ENCODE measurements at places on chromosomes 1 and 21. TPM values are rescaled to one million over a fixed set of nuclear protein-coding genes. Genes with fewer than 3 reads are reported as not detected.
A peak's percentile ranks its signal among the peaks of the same experiment; 100 is the strongest.

The ATP1A2 gene
- 154 TPM for total RNA-seq

The PRAMEF20 gene
- total RNA-seq = not detected

The FAM177B gene
- total RNA-seq = not detected

The SPRR1B gene
- not detected for total RNA-seq

The PADI2 gene
- total RNA-seq = 1.4 TPM

The TXNIP gene
- total RNA-seq = 213 TPM

The LEMD1 gene
- total RNA-seq = 79.0 TPM

The USP33 gene
- 88.8 TPM for total RNA-seq

The LIPI gene
- total RNA-seq = not detected

The FABP3 gene
- total RNA-seq = 0.93 TPM

DNA sequence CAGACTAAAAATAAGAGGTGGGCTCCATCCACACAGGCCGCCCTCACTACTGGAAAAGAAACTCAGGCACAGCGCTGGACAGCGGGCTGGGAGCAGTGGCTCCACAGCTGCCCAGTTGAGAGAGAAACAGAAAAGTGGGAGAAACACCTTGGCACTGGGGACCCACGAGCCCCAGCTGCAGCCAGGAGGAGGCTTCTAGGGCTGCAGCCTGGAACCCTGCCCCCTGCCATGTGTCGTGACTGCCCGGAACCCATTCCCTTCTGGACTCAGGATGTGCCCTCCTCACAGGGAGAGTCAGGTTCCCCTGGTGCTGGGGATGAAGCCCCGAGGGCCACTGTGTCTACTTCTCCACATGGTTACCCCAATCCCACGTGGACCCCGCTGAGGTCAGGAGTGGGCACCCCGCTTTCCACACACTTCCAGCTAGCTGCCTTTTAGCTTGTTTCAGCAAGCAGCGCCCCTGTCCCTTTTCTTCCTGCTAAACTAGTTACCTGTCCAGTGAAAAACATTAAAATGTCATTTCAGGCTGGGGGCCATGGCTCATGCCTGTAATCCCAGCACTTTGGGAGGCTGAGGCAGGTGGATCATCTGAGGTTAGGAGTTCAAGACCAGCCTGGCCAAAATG is 35.9 kb downstream of the PARP1 start:
- DNase-seq = no peak

- DNase-seq = no peak
Measured at GRCh38 chr1:243793298-243793697, 56.7 kb downstream of the AKT3 start.

- DNase-seq = no peak
Measured at GRCh38 chr1:156947818-156948525, 27.5 kb downstream of the LRRC71 start.

GRCh38 chr1:9475061-9475627 is 64.1 kb upstream of the SLC25A33 start:
- DNase-seq = no peak

- no peak for DNase-seq
Measured at GRCh38 chr1:11886986-11887665, 28.4 kb upstream of the NPPB start.

DNA sequence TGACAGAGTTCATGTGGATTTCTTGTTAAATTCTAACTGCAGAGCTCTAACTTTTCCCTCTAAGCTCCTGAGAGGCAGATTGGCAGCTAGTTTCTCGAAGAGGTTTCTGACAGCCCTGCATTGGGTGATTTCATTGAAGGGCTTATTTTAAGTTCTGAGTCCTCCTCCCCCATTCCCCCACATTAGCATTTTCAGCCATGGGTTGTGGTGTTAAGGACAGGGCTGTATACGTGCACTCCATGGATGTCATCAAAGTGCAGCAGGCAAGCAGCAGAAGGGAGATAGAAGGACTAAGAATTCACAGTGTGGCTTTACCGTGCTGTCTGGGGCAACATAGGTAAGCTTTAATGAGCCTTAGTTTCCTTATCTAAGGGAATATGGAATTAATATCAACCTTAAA is 19.0 kb downstream of the CRYZ start:
- DNase-seq = no peak

- no peak for DNase-seq
Measured at GRCh38 chr1:63873751-63874150, 99.9 kb downstream of the ROR1 start.

GRCh38 chr1:201180141-201180540 is 10.5 kb upstream of the IGFN1 start:
- no peak for DNase-seq

GRCh38 chr1:176815621-176816020 is 348.9 kb downstream of the ASTN1 start:
- no peak for DNase-seq

- DNase-seq = peak; percentile 57
Measured at GRCh38 chr1:2050793-2051682, 827 bp downstream of the PRKCZ start.

DNA sequence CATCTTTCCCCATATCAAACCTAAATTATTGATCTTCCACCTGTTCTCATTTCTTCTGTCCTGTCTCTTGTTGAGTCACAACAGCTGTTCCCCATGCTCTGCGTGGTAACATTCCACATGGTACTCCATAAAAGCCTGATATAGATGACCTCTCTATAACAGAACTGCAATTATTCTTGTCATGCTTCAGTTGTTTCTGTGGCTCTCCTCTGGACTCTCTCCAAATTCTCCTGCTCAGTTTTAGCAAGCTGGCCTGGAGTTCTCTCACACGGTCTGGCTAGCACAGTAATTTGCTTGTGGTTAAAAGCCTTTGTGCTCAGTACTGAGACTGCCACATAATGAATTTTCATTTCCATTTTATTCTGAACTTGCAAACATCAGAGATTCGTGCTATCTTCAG is 10.6 kb upstream of the LRRC39 start:
- DNase-seq = no peak

- no peak for DNase-seq
Measured at GRCh38 chr1:88239205-88239604, 444.9 kb upstream of the PKN2 start.

- DNase-seq = no peak
Measured at GRCh38 chr21:38417726-38418125, 80.6 kb downstream of the ERG start.

DNA sequence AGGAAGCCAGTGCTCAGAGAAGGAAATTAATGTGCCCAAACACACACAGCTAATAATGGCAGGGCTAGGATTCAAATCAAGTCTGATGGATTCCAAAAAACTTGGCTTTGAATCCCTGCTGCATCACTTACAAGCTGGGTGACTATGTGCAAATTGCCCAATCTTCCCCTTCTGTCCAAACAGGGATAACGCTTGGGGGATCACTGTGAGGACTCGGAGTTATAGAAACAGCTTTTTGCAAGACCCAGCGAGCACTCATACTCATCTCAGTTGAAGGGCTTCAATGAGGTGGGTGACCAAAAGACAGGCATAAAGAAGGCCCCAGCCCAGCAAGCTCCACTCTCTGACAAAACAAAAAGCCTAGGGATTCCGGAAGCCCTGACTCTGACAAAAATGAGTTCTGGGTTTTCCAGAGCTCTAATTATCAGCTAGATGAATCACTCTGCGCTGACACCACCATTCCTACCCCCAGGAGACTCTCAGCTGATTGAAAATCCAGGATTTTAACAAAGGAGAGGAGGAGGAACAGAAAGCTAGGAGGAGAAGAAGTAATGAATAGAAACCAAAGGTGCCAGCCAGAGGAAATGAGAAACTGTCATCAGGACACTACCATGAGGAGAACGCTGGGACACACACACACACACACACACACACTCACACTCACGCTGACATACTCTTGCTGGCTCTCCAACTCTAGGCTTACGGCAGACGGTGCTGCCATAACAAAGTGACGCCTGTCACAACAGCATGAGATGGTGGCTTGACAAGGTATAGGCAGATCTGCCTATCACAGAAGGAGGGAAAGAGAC is 1.6 kb upstream of the STK40 start:
- DNase-seq = peak; percentile 39

- DNase-seq = peak; percentile 98
Measured at GRCh38 chr1:9823943-9824701, at the start of gene CLSTN1. CLSTN1 (minus strand) TSS chr1:9823965; CDS start chr1:9823733, 232 bp downstream.

DNA sequence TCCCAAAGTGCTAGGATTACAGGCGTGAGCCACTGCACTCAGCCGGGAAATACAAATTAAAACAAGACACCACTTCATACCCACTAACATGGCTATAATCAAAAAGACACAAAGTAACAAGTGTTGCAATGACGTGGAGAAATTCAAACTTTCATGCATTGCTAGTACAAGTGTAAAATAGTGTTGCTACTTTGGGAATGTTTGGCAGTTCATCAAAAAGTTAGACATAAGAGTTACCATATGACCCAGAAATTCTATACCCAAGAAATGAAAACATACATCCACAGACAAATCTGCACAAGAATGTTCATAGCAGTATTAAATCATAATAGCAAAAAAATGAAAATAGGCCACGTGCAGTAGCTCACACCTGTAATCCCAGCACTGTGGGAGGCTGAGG is 16.4 kb downstream of the FOXJ3 start:
- no peak for DNase-seq

GRCh38 chr1:76510672-76511557 is 356.4 kb upstream of the ST6GALNAC5 start:
- DNase-seq = peak; percentile 46

DNA sequence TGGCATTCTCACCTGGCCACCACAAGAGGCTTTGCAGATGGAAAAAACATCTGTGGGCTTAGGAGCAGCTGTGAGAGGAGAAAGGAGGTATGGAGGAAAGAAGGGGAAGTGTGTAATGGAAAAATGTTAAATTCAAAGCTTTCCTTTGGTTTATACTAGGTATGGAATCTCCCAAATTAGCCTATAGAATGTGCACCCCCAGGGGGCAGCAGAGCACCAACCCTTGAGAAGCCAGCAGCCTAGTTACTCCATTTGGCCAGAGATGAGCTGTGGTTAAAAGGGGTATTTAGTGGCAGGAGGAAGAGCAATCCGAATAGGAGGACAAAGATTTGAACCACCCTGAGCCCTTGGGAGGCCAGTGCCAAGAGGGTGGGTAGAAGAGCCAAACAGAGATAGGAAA is 97.5 kb upstream of the CTTNBP2NL start:
- peak; percentile 80 for DNase-seq

GRCh38 chr1:58346036-58346355 is 200.5 kb downstream of the OMA1 start:
- DNase-seq = no peak

DNA sequence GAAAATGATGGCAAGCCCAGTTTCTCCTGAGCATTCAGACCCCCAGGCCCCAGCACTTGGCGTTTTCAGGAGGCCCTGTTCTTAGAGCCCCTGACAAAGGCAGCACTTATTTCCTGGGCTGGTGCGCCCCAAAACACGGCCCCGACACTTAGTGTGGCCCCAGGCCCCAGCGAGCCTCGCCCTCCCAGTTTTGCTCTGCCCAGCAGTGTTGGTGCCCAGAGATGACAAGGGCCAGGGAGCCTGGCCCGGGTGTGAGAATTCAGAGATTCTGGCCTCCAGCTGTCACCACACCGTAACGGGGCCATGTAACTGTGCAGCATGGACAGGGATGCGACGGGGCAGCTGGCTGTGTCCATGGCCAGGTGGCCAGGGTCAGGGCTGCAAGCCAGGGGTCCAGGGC is 18.0 kb upstream of the ARHGEF16 start:
- DNase-seq = no peak

DNA sequence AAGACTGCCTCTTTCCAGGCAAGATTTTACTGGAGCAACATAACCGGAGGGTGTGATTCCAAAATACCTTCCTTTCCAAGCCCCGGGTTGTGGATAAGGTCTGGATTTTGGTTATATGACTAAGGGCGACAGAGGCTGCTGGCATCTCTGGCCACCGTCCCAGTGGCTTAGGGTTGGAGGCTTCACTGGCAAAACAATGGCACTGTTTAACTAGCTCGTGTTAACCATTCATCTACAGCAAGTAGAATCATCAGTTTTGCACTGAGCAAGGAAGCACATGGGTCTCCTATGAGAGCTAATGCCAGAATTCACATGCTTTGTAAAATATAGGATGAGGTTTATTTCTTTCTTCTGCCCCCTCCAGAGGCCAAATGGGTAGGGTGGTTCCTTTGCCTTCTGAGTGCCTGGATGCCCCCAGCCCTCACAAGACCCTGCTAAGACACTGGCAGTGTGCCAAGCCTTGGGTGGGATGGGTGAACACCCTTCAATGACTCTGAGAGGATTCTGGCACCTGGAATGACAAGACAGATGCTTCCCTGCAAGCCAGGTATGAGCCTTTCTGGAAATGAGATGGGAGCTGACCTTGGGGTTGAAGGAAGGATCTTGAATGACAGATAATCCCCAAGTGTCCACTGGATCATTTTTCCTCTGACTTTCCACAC is 36.8 kb downstream of the DHCR24 start:
- no peak for DNase-seq

- no peak for DNase-seq
Measured at GRCh38 chr1:217642455-217642854, 11.3 kb downstream of the SPATA17 start.

DNA sequence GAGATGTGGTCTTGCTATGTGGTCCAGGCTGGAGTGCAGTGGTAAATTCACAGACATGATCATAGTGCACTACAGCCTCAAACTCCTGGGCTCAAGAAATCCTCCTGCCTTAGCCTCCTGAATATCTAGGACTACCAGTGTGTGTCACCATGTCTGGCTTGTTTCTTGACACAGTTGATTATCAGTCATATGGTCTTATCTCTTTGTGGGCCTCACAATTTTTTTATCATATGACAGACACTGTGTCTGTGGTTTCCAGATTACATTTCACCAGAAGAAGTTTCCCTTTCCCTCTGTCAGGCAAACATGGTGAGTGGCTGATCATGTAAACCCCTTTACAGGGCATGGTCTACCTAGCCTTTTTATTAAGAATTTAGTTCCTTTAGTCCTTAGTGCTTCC is 96.1 kb downstream of the HFM1 start:
- DNase-seq = no peak

Measured in neural progenitor cell (in vitro differentiated cells).